Cardiac septum (tissue), 1 donor: ENCODE measurements at places on chromosomes 11 and 22. TPM values are rescaled to one million over a fixed set of nuclear protein-coding genes. Genes with fewer than 3 reads are reported as not detected.
A peak's percentile ranks its signal among the peaks of the same experiment; 100 is the strongest.

LDHAL6A gene
- not detected for total RNA-seq

DNA sequence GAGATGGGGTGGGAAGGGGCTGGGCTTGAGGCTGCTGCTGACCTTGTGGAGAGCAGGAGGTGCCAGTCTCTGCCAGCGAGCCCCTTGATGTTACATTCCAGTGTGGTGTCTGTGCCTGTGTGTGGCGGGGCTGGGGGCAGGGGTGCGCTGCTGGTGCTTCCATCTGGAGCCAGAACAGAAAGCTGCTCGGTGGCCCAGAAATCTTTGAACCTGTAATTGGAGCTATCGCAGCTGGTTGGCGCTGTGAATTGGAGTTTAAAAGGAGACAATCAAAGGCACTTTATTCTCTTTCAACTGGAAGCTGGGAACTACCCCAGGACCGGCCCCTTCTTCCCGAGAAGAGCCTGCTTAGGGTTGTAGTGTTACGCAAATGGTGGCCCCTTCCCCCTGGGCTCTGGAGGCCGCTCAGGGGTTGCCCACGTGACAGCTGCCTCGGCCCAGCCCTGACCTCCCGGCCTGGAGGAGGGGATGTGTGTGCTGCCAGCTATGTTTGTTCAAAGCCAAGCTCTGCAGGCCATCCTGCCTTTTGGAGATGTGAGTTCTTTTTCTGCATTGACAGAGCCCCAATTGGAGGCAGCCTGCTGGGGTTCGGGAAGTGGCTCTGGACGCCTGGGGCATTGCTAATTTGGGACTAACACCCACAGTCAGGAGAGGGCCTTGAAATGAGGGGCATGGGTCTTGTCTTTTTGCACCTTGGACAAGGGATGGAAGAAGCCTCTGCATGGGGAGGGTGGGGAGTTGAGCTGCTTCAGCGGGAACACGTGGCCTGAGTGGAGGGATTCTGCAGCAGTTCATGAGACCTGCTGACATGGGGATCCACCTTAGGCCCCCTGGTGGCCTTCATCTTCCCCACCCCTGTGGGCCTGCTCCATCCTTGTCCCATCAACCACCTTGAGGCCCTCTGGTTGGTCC is 14.0 kb upstream of the ARSA start:
- DNase-seq = no peak

GRCh38 chr11:58775066-58775708 is 43.4 kb upstream of the GLYAT start:
- DNase-seq = no peak

NAALADL1 gene
- total RNA-seq = 3.5 TPM

RBMXL2 gene
- not detected for total RNA-seq

PTPRCAP gene
- 0.40 TPM for total RNA-seq

GRCh38 chr22:27436591-27436990 is 365.0 kb downstream of the MN1 start:
- DNase-seq = no peak

DNA sequence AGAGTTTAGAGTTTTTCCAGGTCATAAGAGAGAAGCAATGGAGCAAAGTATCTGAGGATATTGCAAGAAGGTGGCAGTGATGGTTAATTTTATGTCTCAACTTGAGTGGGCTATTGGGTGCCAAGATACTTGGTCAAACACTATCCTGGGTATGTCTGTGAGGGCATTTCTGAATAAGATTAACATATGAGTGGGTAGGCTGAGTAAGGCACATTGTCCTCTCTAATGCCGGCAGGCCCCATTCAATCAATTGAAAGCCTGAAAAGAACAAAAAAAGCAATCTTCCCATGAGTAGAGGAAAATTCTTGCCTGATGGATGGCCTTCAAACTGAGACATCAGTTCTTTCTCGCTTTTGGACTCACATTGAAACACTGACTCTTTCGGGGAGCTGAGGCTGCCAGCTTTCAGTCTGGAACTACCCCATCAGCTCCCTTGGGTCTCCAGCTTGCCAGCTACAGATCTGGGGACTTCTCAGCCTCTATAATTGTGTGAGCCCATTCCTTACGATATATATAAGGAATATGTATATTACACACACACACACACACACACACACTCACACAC is 228.8 kb downstream of the BUD13 start:
- no peak for DNase-seq

GRCh38 chr22:41480397-41480735 is 11.4 kb downstream of the ACO2 start:
- DNase-seq = no peak

PLAAT2 gene
- total RNA-seq = not detected

DNA sequence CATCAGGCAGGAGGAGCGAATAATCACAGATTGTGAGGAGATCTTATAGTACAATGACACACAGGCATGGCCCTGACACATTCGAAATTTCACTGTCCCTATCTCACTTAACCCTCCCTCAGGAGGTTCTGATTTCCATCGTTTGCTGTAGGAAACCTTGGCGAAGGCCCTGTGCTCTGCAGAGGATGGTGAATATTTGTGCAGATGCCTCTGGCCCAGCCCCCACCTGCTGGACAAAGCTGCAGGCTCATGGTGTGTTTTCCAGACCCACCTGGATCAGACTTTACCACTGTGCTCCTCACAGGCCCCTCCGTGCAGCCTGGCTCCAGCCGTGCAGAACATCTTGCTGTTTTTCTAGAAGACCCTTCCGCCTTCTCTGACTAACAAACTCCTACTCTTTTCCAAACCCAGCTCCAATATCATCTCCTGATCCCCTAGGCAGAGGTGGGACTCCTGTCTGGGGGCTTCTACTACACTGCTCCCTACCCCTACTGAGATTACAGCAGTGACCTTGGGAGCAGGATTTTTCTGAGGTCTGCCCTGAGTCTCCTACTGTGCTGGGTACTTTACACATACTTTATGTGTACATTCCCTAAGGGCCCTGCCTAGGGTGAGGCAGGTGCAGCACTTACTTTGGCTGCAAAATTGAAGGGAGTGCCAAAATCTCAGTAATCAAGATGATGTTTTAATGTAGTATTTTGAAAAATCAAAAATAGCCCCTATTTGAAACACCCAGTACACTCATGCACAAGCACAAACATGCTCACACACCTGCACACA is 412.7 kb downstream of the SOX6 start:
- DNase-seq = no peak

DNA sequence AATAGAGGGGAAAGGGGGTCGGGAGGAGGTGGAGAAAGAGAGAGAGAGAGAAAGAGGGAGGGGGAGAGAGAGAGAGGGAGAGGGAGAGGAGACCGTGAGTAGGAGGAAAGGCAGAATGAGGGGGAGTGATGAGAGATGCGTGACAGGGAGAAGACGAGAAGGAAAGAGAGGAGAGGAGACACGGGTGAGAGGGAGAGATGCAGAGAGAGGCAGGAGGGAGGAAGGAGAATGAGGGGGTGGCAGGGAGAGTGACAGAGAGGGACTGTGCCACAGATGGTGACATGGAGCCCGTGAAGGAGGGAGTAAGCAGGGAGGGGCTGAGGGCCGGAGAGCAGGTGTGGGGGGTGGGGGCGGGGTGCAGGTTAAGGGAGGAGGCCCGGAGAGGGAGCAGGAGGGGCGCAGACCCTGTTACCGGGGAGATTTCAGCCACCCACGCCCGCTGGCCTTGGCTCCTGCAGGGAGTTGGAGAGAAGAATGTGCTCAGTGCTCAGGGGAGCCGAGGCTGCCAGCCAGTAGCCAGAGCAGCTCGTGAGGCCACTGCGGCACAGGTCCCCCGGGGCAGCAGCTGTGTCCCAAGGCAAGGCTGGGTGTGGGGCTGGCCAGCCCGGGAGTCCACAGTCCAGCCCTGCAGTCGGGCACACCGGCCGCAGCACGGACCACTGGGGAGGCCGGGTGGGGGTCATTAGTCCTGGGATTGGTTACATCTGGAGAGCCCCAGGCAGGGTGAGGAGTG is at the start of gene SSTR3:
Gene SSTR3, minus strand, starts transcription at position 304 of the 733 bp plus-strand sequence. CDS start 4,674 bp downstream, outside the sequence.
- peak; percentile 73 for DNase-seq

GRCh38 chr11:28858076-28858475 is 749.9 kb downstream of the METTL15 start:
- no peak for DNase-seq

GRCh38 chr11:87141322-87141721 is 103.6 kb downstream of the TMEM135 start:
- DNase-seq = no peak

DNA sequence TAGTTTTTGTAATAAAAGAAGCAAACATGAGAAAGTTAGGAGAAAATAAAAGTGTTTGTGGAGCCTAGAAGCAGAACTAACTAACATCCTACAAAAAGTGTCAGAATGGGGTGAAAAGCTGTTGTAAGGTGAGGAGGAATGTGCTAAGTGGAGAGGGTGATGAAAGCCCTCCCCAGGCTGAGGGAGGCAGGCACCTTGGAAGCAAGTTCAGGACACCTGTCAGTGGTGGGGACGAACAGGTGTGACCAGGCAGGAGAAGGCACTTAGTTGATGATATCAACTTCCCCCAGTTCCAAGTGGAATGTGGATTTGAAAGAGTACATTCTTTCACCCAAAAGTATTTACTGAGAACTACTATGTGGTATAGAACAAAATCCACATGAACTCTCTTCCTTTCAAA is 18.7 kb upstream of the BMAL1 start:
- no peak for DNase-seq

PHF21A gene
- total RNA-seq = 43.8 TPM

- DNase-seq = no peak
These were observed 84.1 kb downstream of the TNRC6B start for GRCh38 chr22:40261783-40262182.

GRCh38 chr22:43848366-43849171 is 13.7 kb downstream of the SULT4A1 start:
- peak; percentile 64 for DNase-seq

NPAS4 gene
- not detected for total RNA-seq

- DNase-seq = no peak
These were observed 8.2 kb upstream of the SYT8 start for GRCh38 chr11:1826552-1827094.

CLDN5 gene
- 9.3 TPM for total RNA-seq

DNA sequence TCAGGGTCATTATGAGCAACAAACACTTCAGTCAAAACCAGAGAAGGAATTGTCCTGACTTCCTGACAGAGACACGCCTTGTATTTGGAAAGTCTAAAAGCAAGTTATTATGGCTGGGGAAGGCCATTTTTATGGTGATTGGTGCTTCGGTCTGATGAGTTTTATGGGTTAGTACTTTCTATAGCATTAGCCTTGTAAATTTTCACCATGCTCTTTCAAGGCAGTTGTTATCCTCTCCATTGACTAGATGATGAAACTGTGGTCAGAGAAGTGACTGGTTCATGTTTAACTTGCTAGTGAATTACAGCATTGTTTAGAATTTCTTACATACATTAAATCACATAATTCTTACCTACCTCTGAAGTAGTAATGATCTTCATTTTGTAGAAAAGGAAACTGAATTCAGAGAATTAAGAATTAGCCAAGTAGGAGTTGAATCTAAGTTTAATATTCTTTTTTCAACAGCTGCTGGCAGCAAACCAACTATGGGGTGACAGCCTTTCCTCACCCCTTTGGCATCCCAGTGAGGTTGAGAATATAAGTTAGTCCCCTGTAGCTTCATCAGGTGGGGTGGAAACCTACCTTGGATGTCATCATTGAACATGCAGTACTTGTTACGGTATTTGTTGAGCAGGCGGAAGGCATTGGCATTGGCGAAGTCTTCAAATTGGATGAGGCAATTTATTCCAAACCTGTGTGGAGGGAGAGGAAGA is 90.0 kb downstream of the CCDC81 start:
- no peak for DNase-seq

DNA sequence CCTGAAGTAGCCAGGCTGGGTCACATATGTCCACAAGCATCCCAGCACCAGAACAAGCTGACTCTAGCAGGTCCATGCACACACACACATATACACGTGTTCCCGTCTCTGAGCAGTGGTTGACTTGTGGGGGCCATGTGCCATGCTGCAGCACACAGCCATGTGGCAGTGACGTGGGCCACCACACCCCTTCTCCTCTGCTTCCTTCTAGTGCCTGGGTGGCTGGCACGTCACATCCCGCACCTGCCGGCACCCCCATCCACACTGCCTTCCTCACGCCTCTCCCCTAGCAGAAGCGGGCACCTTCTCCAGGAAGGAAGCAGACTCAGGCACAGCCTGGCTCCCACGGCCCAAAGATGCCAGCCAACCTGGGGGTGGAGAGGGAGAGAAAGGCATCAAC is 9.5 kb downstream of the SYT7 start:
- no peak for DNase-seq

NXPE2 gene
- total RNA-seq = 0.22 TPM

SESN3 gene
- total RNA-seq = 10.6 TPM

SERPING1 gene
- 90.0 TPM for total RNA-seq

DNA sequence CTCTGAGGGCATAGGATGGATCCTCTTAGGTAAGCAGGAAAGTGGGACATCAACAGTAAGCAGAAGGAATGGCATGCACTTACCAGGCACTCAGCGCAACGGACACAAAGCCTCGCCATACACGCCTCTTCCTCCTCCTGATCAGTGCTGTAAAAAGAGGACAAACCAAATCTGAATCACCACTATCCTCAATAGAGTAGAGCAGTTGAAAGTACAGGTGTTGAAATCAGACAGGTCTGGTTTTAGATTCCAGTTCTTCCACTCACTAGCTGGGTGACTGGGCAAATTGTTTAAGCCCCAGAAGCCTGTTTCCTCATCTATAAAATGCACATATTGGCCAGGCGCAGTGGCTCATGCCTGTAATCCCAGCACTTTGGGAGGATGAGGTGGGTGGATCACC is 8.6 kb upstream of the JAML start:
- no peak for DNase-seq

TRPM5 gene
- total RNA-seq = not detected

DNA sequence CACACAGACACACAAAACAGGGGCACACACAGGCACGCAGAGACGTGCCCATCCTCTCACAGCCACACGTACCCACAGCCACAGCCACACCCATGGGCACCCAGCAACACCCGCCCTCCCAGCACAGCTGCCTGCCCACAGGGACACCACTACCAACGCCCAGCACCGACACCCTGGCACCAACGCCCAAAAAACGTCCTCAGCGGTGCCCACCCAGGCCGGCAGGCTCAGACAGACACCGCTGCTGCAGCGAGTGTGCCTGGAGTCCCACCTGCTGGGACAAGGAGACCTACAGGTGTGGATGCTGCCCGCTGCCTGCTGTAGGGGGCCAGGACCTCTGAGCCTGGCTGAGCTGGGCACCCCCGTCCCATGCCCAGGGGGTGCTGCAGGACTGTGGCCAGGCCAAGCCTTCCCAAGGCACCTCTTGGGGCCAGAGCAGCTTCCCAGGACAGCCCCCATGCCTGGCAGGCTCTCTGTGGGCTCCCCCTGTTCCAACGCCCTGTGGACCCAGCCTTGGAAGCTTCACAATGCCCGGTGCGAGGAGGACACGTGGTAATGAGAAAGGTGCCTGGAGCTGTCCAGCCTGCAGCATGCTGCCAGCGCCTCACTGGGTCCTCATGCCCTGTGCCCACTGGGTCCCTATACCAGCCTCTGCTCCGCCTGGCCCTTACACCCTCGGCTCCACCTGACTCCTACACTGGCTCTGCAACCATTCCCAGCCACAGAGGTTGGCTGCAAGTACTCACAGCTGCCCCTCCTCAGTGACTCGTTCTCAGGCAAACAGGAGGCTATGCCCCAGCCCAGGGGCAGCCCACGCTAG is 45.8 kb upstream of the TH start:
- DNase-seq = peak; percentile 71

- DNase-seq = no peak
These were observed 69.0 kb upstream of the THY1 start for GRCh38 chr11:119491753-119492510.
